ENCODE measurements at places on chromosomes 6 and 20.

- no peak for DNase-seq
Measured at GRCh38 chr20:23050847-23051627, 1.6 kb upstream of the THBD start.

- no peak for DNase-seq
Measured at GRCh38 chr20:21715193-21715881, 9.9 kb downstream of the PAX1 start.

GRCh38 chr6:108115598-108116058 is 41.1 kb upstream of the OSTM1 start:
- no peak for DNase-seq

DNA sequence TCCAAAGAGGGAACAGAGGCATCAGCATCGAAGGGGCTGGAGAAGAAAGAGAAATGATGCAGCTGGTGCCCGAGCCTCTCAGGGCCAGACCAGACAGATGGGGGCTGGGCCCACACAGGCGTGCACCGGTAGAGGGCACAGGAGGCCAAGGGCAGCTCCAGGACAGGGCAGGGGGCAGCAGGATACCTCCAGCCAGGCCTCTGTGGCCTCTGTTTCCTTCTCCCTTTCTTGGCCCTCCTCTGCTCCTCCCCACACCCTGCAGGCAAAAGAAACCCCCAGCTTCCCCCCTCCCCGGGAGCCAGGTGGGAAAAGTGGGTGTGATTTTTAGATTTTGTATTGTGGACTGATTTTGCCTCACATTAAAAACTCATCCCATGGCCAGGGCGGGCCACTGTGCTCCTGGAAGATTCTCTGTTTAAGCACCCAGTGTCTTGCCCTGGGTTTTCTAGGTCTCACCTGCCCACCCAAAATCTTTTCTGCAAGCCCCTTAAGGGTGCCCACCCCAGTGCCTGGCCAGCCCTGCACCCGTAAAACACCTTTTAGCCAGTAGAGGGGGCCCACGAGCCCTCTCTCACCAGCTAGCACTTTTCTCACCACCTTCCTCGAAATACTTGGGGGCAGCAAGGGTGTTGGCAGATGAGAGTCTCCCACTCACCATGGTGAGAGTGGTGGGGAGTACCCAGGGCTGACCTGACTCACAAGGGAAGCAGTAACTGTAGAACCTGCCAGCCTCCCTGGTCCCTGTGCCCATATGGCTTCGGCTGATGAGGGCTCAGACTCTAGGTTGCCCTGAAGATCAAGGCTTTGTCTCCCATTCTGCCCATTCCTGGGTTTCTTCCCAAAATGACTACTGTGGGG is 35.7 kb upstream of the ID1 start:
- DNase-seq: no peak

- DNase-seq: no peak
Measured at GRCh38 chr6:164502833-164503232, 806.6 kb downstream of the C6orf118 start.

GRCh38 chr6:66655420-66655819 is 948.4 kb upstream of the EYS start:
- DNase-seq: no peak

GRCh38 chr20:21166801-21167200 is 40.9 kb downstream of the KIZ start:
- DNase-seq: no peak
